ENCODE measurements at places on chromosomes 6 and 20.

- no peak for DNase-seq
Observed at GRCh38 chr6:43221046-43221972, 8.0 kb downstream of the DNPH1 start.

- no peak for DNase-seq
Observed at GRCh38 chr6:136641166-136641565, 90.9 kb upstream of the MAP7 start.

GRCh38 chr6:157323255-157323965 lies at the start of gene TMEM242:
TSS of gene TMEM242 (minus strand) at chr6:157323519. CDS start at chr6:157323499, 20 bp downstream.
- peak; percentile 97 for DNase-seq

DNA sequence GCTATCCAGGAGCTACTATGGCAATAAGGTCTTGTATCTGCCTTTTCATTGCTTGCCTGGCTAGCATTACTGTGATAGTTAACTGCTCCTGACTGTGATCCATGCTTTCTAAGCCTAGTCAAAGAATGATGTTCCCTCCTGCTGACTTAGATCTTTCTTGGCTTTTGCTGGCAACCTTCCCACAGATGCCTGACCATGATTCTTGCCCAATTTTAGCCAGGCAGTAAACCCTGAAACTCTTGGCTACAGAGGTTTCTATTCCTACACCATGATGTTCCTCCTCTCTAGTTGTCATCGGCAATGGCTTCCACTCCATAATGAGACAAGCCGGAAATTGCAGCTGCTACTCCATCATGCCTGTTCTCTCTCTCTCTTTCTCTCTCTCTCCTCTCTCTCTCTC lies 238.1 kb downstream of the HAO1 start:
- no peak for DNase-seq

DNA sequence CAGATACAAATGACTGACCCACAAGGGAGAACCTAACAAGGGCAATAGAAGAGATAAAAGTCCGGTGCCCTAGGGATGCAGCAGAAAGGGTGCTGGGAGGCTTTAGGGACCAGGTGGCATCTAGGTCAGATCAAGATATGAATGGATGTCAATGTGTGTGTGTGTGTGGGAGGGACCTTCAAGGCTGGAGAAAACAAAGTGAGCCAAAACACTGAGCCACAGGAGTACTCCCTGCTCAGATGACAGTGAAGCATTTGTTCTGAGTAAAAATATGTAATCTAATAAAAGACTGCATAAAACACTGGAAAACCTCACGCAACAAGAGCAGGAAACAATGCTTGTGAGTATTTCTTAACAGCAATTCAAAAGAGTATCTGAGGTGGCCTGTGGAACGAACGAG lies 28.2 kb downstream of the ZNF337 start:
- no peak for DNase-seq

GRCh38 chr6:88141561-88142296 lies 24.4 kb downstream of the CNR1 start:
- no peak for DNase-seq

DNA sequence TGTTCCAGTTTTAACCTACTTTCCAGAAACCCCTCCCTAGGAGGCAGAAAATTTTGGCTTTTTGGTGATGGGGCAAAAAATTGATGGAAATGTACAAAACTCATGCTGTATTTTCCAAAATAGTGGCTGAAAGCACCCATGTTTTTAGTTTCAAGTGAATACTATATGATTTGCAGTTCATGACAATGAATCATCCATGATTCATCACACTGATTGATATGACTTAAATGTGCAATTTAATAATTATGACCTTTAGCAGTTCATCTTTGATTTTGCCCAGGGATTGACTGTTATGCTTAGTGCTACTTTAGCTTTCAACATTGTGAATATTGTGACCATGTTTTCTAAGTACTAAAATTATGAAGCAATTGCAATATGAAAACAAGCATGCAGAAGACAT lies 478.7 kb downstream of the HTR1B start:
- no peak for DNase-seq

DNA sequence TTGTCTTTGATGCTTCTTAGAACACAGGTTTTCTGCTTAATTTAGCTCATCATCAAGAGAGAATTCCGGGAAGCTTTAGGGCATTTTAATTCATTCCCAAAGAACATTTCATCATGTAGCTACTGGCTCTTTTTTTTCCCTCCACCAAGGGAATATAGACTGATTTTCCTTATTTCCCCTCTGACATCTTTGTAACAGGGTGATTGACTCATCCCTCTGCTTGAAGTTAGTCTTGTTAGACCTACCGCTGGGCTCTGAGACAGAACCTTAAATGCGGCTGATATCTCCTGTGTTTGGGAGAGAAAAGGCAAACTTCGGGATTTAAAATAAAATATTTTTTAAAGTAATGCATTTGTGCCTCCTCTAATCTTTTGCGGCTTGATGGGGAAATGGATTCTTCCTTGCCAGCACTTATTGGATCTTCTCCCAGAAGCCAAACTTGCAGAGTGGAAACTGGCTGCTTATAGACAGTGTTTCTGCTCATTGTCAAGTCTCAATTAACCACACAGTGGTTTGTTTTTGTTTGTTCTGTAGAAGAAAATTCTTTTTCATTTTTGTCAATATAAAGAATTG lies 272.7 kb upstream of the PLCB4 start:
- DNase-seq, result no peak

GRCh38 chr6:153013438-153013837 lies 10.9 kb upstream of the MTRF1L start:
- DNase-seq, result no peak

GRCh38 chr6:157267109-157267611 lies 56.2 kb downstream of the TMEM242 start:
- DNase-seq, result no peak

GRCh38 chr20:49610691-49611538 lies 43.0 kb upstream of the PTGIS start:
- peak; percentile 92 for DNase-seq

GRCh38 chr6:153511896-153512496 lies 380.9 kb upstream of the RGS17 start:
- peak; percentile 23 for DNase-seq

- DNase-seq, result no peak
Observed at GRCh38 chr20:931401-931800, 15.3 kb upstream of the ANGPT4 start.

DNA sequence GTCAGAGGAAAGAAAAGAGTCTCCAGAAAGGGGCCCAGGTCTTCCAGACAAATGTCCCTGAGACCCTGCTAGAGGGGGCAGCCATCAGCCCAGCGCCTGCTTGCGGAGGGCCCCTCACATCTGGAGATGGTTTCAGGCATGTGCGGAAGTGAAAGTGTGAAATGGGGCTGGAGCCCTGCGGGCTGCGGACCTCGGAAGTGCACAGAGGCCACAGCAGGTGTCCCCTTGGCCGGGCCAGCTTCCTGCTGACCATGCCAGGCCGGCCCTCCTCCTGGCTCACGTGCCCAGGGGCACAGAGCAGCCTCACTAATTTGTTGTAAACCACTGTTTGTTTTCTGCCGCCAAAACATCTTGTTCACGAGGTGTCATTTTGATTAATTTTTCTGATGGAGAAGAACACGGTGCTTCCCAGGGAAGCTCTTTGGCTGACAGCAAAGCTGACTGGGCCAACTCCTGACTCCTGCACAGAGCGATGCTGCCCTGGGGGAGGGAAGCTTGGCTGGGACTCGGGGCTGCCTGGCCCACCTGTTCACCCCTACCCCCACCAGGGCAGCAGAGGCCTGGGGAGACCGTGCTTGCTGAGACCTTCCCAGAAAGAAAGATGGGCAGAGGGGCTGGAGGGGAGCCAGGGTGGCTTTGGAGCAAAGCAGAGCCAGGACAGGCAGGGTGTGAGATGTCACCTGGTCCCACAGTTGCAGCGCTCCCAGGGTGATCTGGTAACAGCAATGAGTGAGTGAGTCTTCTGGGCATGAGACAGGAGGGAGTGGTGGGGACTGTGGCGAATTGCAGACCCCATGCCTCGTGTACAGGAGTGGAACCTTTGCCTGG lies 54.2 kb downstream of the BCAS4 start:
- no peak for DNase-seq

GRCh38 chr6:68054756-68055155 lies 580.3 kb upstream of the ADGRB3 start:
- DNase-seq, result no peak

DNA sequence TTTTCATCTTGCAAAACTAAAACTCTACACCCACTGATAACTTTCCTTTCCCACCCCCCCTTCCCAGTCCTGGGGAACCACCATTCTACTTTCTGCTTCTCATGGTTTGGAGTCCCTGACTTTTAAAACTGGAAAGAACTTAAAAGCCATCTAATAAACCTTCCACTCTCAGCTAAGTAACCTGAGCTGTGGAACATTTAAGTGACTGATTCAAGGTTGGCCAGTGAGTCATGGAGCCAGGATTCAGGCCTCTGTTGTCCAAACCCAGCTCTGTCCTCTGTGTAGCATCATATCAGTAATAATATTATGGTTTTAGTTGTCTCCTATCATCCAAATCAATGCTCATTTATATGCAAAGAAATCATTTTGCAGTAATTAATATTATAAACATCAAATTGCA lies 176.0 kb upstream of the NT5E start:
- DNase-seq, result no peak

DNA sequence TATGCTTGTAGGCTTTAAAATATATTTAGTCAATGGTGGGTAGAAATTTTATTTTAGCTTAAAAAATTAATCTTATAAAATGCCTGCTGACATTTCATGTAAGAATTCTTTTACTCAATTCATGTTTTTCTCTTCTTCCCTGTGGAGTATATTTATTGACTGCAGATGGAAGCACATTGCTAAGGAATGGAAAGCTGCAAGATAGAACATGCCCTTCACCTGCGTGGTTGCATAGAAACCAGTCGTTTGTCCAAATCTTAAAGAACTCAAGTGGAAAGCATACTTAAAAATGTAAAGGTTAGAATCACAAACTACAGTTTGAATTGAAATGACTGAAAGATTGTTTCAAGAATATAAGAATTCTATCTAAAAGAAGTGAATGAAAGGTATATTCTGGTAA lies 30.7 kb downstream of the C6orf163 start:
- DNase-seq, result no peak

GRCh38 chr6:148422085-148422484 lies 79.4 kb downstream of the SASH1 start:
- no peak for DNase-seq

GRCh38 chr6:63582579-63583231 lies 10.4 kb downstream of the LOC128125822 start:
- DNase-seq, result no peak

GRCh38 chr6:84769306-84769705 lies 4.9 kb upstream of the TBX18 start:
- no peak for DNase-seq

GRCh38 chr20:20761301-20761700 lies 48.9 kb upstream of the RALGAPA2 start:
- DNase-seq, result no peak

GRCh38 chr6:2426561-2427340 lies 181.3 kb upstream of the GMDS start:
- no peak for DNase-seq

- DNase-seq, result no peak
Observed at GRCh38 chr6:81384921-81385320, 367.6 kb downstream of the TENT5A start.

DNA sequence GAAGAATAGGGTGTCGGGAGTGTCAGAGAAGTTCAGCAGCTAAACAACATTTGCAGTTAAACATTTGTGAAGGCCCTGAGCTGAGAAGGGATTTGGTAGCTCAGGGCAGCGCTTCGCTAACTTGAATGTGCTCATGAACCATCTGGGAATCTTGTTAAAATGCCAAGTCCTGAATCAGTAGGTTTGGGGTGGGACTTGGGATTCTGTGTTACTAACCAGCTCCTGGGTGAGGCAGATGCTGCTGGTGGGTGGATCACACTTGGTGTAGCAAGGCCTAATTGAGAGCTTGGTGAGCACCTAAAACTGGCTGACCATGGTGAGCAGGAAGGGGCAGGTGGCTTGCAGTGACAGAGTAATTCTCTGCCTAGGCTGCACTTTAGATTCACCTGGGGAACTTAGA lies 5.9 kb downstream of the PTPRA start:
- no peak for DNase-seq

GRCh38 chr6:10144772-10145171 lies 270.1 kb downstream of the TFAP2A start:
- no peak for DNase-seq

DNA sequence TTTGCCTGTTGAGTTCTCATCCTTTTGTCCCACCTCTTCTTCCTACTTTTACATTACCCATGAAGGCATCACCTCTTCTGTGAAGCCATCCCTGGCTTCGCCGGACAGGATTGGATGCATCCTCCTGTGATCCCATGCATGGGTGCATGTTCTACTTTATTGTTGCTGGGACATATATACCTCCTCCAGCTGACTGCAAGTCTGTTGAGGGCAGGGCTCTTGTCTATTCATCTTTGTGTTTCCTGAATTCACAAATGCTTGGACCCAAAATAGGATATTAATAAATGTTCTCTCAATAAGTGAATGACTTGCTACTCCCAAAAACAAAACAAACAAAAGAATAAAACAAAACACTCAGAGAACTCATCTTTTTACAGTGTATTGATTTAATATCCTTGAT lies 5.1 kb downstream of the MYB start:
- DNase-seq, result no peak

GRCh38 chr6:143335865-143336264 lies 114.6 kb downstream of the ADAT2 start:
- no peak for DNase-seq

DNA sequence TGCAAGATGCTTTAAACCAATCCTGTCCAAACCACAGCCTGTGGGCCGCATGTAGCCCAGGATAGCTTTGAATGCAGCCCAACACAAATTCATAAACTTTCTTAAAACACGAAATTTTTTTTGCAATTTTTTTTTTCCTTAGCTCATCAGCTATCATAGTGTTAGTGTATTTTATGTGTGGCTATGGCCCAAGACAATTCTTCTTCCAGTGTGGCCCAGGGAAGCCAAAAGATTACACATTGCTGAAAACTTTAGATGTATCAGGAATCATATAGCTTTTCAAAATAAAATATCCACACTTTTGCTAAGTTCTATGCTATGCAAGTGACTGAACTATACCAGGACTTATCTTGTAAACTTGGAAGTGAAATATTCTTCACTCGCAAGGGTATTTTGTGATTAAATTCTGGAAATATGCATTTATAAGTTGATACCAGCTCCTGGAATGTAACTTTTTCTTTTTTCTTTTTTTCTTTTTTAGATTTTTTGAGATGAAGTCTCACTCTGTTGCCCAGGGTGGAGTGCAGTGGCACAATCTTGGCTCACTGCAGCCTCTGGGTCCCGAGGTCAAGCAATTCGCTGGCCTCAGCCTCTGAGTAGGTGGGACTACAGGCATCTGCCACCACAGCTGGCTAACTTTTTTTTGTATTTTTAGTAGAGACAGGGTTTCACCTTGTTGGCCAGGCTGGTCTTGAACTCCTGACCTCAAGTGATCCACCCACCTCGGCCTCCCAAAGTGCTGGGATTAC lies 49.8 kb downstream of the MTHFD1L start:
- DNase-seq, result no peak

Data from neural crest cell (in vitro differentiated cells).